ENCODE measurements at places on chromosomes 4 and X.

DNA sequence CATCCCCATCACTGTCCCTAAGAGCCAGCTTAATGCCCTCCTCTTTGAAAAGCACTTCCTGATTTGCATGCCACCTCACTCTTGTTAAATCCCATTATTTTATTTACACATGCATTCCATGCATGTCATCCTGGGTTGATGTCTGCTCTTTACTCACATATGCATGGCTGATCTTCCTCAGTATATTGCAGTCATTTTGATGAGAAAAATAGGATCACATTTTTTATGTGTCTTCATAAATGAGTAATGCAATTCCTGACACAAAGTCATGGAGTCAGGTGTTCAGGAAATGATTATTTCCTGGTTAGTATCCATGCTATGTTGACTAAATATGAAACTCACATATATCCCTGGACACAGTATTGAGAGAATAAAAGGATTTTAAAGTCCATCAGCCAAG lies 204.7 kb downstream of the SLIT2 start:
- DNase-seq, result no peak

DNA sequence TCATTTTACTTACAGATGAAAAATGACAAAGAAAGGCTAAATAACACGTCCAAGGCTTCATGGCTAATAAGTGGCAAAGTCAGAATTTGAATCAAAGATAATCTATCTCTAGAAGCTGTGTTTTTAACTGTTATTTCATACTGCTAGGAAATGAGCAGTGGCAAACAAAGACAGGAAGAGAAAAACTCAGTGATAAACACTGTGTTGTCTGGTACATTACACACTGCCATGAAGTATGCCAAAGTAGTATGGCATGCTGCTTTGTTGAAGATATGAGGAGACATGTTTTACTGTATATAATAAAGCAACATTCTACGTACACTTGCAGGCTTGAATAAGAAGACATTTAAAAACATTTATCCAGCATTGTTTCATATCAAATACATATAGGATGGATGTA lies 49.5 kb downstream of the TIGD2 start:
- no peak for DNase-seq

GRCh38 chr4:166311169-166311568 lies 438.1 kb downstream of the TLL1 start:
- no peak for DNase-seq

GRCh38 chrX:51889851-51890250 lies 3.6 kb upstream of the MAGED1 start:
- no peak for DNase-seq

GRCh38 chrX:149638860-149639259 lies 7.3 kb upstream of the TMEM185A start:
- no peak for DNase-seq

DNA sequence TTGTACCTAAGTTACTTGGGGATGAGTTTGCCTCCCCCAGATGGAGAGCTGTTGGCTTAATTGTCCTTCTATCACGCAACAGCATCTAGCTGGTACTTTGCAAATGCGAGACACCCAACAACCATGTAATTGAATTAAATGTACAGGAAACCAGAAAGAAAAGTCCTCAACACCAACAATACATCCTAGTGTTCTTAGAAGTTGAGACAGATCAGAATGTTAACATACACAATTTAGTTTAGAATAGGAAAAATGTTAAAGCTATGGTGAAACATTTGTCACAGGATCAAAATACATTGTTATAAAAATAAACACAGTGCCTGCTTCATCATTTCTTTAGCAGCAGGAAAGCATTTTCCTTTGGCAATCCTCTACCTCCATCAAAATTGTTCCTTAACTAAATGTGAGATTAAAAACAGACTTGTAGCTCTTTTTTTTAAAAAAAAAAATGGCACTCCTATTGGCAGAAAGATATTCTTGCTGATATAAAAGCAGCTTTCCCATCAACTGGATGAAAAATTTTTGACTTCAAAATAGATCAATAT lies 163.1 kb upstream of the MID1 start:
- DNase-seq, result no peak

- DNase-seq, result no peak
Observed at GRCh38 chr4:41696763-41697162, 51.8 kb downstream of the PHOX2B start.

- no peak for DNase-seq
Observed at GRCh38 chr4:21457086-21457840, 491.3 kb downstream of the KCNIP4 start.

GRCh38 chr4:17447056-17447455 lies 64.8 kb downstream of the QDPR start:
- DNase-seq, result no peak

DNA sequence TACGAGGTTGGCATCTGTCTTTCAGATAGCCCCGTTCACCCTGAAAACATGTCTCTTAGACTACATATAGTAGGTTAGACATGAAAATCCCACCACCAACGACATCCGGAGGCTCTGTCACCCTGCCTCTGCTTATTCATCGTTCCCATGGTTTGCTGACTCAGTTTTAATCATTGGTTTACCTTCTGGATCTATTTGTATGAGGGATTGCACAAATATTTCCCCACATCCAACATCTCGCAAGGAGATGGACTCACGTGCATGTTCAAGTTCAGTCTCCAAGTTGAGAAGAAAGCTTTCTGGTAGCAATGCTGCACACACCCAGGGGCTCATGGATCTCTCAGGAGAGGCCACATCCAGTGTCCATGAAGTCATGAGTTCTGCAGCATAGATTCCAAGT lies 10.8 kb downstream of the CETN2 start:
- DNase-seq, result no peak

DNA sequence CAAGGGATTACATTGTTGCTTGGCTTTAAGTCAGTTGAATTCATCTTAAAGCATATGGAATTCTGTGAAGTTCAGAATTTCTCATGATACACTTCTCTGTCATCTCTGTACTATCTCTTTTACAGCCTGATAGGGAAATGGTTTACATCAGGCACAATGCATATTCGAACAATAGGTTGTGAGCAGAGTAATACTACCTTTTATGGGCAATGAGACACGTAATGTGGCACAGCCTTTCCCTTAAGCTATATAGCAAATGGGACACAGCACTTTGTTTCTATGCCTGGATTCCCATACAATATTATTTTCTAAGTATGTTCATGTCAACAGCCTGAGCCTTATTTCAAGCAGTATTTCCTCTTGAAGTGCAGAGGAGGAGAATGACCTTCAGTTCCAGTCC lies 58.4 kb downstream of the SYNPO2 start:
- no peak for DNase-seq

- no peak for DNase-seq
Observed at GRCh38 chrX:13966071-13966792, 63.5 kb downstream of the GEMIN8 start.

GRCh38 chr4:112726041-112726440 lies 89.1 kb downstream of the LARP7 start:
- DNase-seq, result no peak

DNA sequence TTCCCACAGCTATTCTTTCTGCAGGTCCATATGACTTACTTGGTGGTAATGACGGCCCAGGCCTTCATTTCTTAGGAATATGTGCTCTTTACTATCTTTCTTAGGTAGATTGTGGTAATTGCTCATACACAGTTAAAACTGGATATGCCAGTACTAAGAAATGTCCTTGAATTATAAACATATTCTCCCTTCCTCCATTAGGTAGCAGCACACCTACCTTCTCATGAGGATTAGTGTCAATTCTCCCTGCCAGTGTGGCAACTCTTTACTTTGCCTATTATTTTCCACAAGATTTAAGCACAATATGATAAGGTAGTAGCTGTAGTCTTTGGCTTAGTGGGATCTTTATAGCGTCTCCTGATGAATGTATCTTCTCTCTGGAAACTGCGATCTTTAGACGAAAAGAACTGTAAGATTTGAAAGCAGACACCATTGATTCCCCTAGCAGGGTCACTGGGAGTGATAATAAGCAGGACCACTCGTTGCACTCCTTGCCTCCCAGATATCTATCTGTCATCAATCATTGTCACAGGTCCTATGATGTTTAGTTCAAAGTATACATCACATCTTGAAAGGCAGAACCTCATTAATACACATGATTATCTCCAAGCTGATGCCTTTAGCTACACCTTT lies 1240.7 kb downstream of the C4orf33 start:
- DNase-seq, result no peak

DNA sequence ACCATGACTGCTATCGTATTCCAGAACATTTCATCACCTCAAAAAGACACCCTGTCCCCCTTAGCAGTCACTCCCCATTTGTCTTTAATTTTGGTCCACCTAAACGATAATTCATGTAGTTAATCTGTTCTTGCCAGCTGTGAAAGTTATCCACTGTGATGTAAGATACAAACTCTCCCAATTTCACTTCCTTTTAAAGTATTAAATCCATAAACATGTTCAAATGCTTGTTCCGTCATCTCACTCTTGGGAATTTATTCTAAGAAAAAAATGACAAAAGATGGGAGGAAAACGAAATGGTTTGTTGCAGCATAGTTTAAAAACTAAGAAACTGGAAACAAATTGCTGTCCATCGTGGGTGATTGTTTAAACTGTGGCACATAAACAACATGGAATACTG lies 53.7 kb upstream of the IRF2 start:
- no peak for DNase-seq

- no peak for DNase-seq
Observed at GRCh38 chr4:7956270-7956808, 16.7 kb upstream of the AFAP1 start.

GRCh38 chrX:21972721-21973120 lies 32.2 kb downstream of the SMS start:
- no peak for DNase-seq

- no peak for DNase-seq
Observed at GRCh38 chrX:39174772-39175417, 373.6 kb downstream of the MID1IP1 start.

GRCh38 chrX:153871946-153872878 lies 13.8 kb downstream of the L1CAM start:
- no peak for DNase-seq

GRCh38 chr4:113593400-113594230 lies 167.9 kb downstream of the CAMK2D start:
- DNase-seq, result no peak

GRCh38 chrX:295136-295535 lies 14.0 kb downstream of the PLCXD1 start:
- DNase-seq, result no peak

GRCh38 chr4:149932188-149932587 lies 116.5 kb upstream of the IQCM start:
- DNase-seq, result no peak

- DNase-seq, result no peak
Observed at GRCh38 chrX:115226929-115227328, 7.0 kb downstream of the LRCH2 start.

- no peak for DNase-seq
Observed at GRCh38 chrX:12162420-12162819, 24.1 kb downstream of the FRMPD4 start.

DNA sequence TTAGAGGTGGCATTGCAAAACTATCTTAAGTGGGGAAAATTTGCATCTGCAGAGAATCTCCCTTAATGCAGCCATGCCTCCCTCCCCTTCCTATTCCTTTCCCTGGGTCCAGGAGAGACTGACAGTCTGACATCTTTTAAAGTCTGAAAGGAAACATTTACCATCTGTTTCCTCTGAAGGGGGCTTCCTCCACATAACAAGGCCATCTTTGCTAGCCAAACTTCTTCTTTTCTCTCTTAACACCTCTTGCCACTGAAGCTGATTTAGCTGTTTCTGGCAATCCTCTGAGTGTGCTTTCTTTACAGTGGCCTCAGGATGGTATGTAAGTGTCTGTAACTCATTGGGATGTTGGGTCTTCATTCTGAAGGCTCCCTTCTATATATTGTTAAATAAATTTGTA lies 34.6 kb upstream of the AADAT start:
- DNase-seq, result no peak

- no peak for DNase-seq
Observed at GRCh38 chr4:186910385-186910784, 186.7 kb upstream of the FAT1 start.

GRCh38 chr4:24965627-24966026 lies 52.8 kb upstream of the CCDC149 start:
- no peak for DNase-seq

DNA sequence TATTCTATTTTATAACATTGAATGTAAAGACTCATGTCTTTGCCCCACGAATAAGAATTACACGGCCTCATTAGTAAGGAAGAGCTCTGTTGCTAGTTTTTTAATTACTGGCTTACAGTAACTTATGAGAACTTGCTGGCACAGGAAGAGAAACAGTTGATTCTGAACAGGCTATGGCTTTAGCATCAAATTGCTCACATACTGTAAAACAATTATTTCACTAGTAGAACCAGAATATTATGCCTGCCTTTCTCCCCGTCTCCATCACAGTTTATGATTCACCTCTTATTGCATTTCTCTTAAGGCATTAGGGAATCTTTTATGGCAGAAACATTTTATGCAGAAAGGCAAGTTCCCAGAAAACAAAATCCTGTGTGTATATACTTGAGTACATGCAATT lies 126.1 kb downstream of the SPRY1 start:
- DNase-seq, result no peak

GRCh38 chr4:20761382-20761781 lies 61.1 kb downstream of the PACRGL start:
- DNase-seq, result no peak

GRCh38 chr4:57374866-57375595 lies 264.8 kb upstream of the IGFBP7 start:
- no peak for DNase-seq

GRCh38 chrX:97704881-97705280 lies 821.2 kb downstream of the RPA4 start:
- no peak for DNase-seq

DNA sequence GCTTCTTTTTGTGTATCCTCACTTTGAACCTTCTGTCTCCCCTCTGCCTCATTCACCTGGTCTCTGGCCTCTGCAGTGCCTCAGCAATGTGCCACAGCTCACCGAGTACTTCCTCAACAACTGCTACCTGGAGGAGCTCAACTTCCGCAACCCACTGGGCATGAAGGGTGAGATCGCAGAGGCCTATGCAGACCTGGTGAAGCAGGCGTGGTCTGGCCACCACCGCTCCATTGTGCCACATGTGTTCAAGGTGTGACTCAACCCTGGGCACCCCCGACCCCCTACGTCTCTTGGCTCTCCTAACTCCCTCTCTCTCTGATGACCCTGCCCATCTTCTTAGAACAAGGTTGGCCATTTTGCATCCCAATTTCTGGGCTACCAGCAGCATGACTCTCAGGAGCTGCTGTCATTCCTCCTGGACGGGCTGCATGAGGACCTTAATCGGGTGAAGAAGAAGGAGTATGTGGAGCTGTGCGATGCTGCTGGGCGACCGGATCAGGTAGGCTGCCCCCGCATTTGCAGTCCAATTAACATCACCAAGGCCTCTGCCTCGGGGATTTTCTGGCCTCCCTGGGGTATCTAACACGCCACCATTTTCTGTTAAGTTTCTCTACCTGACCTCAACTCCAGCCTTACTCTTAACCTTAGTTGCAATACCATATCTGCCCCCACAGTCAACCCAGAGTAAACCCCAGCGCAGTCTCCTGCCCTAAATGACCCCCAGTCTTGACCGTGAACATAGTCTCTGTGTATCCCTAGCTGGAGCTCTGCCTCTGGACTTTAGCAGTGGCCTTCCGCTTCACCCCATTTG lies 8.6 kb downstream of the USP11 start:
- DNase-seq, result no peak

DNA sequence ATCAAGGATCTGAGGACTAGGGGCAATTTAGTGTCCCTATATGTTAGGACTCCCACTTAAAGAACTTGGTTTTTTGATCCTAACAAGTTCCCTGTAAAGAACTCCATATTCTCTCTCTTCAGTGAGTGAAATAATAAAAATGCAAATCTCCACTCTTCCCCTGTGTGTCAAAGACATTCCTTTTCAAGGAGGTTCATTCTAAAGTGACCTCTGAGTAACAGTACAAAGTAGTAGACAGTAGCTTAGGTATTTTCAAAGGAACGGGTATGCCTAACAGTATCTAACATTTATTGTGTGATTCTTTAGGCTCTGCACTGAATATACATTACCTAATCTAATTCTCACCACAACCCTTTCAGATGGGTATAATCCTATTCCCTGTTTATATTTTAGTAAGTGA lies 58.4 kb upstream of the SCOC start:
- DNase-seq, result no peak
